Cerebellar cortex (tissue), 1 donor: ENCODE measurements at places on chromosomes 1 and 21.

DNA sequence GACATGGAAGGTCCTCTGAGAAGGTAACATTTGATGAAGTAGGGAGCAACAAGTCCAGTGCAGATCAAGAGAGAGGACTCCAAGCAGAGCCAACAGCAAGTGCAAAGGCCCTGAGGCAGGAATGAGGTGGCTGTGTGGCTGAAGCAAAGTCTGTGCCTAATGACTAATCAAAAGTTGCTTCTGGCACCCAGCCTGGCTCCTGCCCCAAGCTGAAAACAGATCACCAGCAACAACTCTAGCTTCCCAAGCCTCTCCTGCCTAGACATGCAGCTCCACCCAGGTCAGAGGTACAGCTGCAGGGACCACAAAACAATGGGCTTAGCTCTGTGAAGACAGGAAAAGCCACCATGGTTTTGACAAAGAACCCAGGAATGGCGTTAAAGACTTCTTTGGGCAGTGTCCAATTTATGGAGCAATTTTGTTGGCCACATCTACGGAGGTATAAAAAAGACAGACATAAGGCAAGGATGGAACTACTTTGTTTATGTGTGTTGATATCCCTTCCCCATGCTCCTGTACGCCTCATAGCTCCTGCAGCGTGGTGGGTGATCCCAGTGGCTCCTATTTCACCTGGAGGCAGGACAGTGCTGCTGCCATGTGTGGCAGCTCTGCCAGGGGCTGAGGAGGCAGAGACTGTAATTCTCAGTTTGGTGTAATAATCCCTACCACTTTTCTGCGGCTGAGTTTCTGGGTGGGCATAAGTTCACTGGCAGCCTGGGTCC, 26.4 kb upstream of the IGSF3 start:
- no peak for DNase-seq

- no peak for DNase-seq
These were observed 41.7 kb downstream of the WNT4 start for GRCh38 chr1:22101199-22101598.

GRCh38 chr1:41173651-41174050, 68.5 kb downstream of the SCMH1 start:
- no peak for DNase-seq

GRCh38 chr1:103911450-103911849, 161.8 kb downstream of the AMY1C start:
- DNase-seq: no peak

DNA sequence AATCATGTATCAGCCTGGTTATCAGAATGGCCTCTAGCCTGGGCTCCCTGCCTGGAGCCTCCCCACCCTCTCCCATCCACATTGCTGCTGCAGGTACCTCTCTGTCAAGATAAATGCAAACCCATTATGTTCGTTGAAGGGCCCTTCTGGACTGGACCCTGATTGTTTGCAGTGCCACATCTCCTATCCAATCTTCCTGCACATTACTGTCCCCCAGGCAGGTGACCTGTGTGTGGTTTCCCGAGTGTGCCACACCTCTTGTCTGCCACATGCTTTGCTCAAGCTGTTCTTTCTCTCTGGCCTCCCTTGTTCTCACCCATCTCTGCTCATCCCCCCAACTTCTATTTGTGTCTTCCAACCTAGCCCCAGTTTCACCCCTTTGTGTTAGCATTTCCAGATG, 32.4 kb downstream of the IER5 start:
- DNase-seq: no peak

- DNase-seq: no peak
These were observed 126.3 kb upstream of the CXADR start for GRCh38 chr21:17386498-17386897.

DNA sequence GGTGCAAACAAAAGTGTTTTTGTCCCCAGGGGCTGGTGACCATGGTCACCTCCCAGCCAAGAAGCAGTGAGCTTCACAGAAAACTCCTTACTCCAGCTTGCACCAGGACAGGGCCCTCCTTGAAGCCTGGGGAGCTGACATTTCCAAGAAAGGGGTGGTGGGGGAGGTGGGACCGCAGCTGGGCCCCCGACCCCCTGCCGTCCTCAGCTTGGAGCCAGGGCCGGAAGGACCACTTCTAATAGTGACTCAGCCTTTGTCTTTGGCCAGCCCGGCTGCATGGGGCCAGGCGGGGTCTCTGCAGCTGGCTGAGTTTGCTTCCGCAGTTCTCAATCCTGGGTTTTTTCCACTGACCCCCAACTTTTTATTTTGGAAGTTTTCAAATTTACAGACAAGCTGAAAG, 136.5 kb upstream of the POU3F1 start:
- no peak for DNase-seq

DNA sequence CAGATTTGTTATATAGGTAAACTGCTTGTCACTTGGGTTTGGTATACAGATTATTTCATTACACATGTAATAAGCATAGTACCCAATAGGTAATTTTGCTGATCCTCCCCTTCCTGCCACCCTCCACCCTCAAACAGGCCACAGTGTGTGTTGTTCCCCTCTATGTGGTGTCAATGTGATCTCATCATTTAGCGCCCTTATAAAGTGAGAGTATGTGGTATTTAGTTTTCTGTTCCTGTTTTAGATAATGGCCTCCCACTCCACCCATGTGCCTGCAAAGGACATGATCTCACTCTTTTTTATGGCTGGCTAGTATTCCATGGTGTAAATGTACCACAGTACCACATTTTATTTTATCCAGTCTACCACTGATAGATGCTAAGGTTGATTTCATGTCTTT, 522.1 kb upstream of the LRRC7 start:
- DNase-seq: no peak

GRCh38 chr1:212621949-212622305, 13.4 kb downstream of the ATF3 start:
- no peak for DNase-seq

DNA sequence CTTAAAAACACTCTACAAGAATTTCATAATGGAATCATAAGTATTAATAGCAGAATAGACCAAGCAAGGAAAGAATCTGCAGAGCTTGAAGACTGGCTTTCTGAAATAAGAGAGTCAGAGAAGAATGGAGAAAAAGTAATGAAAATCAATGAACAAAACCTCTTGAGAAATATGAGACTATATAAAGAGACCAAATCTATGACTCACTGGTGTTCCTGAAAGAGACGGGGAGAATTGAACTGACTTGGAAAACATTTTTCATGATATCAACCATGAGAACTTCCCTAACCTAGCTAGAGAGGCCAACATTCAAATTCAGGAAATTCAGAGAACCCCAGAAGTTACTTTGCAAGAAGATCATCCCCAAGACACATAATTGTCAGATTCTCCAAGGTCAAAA, 85.6 kb downstream of the GDAP2 start:
- no peak for DNase-seq

DNA sequence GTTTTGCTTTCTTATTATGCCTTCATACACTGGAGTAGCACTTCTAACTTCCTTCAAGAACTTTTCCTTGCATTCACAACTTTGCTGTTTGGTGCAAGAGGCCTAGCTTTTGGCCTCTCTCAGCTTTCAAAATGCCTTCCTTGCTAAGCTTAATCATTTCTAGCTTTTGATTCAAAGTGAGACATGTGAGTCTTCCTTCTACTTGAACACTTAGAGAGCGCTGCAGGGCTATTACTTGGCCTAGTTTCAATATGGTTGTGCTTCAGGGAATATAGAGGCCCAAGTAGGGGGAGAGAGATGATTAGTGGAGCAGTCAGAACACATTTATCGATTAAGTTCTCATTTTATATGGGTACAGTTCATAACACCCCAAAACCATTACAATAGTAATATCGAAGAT, 12.4 kb downstream of the ANGEL2 start:
- no peak for DNase-seq

DNA sequence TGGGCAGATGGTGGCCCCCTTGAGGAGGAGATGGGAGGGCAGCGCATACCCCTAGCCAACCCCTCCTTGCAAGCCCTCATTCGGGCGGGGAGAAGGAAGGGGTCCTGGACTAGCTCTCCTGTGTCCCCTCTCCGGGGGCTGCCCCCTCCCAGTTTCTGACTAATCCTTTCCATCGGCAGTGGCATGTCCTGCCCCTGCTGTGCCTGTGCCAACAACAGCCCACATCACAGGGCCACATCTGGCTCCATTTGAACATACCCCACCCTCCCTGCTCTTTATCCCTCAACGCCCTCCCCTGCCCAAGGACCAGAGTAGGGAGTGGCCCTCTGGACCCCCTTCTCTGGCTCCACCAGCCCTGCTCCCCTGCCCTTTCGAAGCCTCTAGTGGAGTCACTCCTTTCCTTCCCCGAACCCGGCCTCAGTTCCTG, 11.0 kb upstream of the LMNA start:
- DNase-seq: no peak

GRCh38 chr1:206903687-206904086, 6.4 kb downstream of the IL24 start:
- DNase-seq: no peak

DNA sequence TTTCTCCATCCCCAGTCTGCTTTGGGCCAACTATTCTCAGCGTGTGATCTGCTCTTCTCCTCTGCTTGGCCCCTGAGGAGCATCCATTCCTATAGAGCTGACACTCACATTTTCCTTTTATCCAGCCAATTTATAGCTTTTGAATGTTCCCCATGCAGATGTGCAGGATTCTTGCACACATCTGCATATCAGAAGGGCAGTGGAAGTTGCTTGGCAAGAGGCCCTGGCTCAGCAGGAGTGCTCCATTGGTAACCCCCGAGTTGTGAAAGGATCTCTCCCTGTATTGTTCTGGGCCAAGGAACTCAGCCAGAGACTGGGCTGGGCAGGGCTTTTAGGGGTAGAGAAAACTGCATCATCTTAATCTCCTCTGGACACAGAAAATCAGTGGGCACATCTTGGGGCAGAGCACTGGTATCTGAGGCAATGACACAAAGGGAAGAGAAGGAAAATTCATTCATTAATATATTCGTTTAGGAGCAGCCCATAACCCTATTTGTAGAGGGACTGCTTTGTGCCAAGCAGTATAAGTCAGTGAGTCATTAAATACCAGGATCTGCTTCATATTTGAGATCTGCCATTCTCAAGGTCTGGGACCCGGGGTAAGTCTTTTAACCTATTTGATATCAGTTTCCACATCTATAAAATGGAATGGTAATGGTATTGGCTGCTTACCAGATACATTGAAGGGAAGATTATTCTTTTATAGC, 31.0 kb upstream of the BEND5 start:
- DNase-seq: no peak

DNA sequence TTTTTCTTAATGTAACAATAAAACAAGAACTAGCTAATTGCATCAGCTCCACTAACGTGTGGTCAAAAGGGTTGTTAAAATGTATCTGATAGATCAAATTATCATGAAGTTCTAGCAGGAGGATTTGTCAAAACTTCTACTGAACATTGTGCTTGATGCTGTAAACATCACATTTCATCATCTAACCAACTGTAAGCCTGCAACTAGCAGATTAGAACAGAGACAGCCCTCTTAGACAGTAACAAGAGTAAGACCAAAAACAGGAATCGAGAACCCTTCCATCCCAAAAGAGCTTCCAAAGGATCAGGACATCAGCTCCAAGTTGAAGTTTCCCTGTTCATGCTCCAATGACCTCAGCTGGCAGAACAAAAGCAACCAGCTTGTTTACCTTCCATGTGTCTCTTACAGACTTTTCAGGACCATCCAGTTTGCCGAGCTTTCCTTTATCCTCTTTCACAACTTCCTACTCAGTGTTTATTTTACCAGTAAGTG, 44.6 kb downstream of the NIBAN1 start:
- no peak for DNase-seq

DNA sequence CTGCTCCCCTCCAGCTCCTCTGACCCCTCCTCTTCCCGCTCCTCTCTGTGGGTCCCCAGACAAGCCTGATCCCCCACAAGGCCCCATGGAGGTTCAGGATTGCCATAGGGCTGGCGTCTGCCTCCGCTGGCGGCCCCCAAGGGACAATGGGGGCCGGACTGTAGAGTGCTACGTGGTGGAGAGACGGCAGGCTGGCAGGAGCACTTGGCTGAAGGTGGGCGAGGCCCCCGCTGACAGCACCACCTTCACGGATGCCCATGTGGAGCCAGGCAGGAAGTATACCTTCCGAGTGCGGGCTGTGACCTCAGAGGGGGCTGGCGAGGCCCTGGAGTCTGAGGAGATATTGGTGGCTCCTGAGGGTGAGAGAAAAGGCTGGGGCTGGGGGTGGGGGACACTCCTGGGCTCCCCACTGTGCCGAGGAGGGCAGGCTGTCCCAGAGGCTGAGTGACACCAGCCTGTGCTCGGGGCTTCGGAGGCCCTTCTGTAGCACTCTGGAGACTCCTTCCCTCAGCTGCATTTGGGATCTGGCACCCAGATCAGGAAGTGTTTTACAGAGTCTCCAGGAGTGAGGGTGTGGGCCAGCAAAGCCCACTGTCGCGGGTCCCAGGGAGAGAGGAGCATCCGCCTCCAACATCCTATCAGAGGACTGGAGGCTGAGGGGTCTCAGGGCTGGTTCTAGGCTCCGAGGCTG, 25.9 kb downstream of the IGFN1 start:
- no peak for DNase-seq

DNA sequence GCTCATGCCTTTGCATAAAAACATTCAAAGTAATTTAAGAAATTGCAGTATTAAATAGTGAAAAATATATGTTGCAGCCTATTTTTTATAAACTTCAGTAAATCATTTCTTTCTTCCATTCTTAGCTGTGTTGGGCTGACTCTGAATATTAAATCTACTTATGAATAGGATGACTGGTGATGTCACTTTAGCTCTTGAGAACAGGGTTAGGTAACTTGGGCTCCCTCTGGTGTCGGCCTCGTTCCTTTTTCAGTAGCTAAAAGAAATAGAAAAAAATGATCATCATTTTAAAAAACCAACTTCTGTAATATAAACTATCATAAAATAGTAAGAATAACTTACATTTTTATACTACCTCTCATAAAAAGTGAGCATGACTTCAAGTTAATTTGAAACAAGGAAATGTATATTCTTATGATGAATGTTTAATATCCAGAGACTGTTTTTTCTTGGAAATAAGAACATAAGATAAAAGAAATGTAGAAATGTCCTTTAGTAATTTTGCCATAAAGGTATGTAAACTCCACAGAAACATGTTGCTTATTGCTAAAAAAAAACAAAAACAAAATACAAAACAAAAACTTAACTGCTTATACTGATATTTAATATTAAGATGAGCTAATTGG, 26.8 kb upstream of the NCAM2 start:
- peak; percentile 29 for DNase-seq

DNA sequence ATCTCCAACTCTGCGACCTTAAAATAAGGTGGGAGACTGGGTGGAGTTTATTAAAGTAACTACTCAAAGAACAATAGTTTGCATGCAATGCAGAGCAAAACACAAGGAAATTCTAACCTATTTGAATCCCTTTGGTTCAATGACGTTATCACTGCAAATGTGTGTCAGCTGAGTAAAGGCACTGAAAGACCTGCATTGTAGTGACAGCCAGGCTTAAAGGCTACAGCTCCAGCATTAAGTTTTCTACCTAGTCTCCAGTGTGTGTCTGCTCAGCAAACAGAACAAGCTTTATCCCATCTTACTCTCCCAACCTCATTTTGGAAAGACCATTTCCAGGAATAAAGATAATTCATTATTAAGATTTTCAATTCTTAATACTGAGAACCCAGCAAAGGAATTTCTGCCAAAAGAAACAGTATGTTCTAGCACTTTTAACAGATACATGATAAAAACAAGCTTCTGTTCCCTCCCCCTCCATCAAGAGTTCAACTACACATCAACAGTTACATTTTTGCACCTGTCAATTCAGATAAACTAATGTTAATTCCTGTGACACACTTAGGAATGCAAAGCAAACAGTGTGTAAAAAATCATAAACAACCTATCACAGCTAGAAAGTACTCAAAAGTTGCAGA, 14.2 kb downstream of the PTP4A2 start:
- no peak for DNase-seq

GRCh38 chr1:23774174-23774880, 3.9 kb upstream of the PITHD1 start:
- no peak for DNase-seq
